ENCODE measurements at places on chromosomes 2 and 18.
A peak's percentile ranks its signal among the peaks of the same experiment; 100 is the strongest.

DNA sequence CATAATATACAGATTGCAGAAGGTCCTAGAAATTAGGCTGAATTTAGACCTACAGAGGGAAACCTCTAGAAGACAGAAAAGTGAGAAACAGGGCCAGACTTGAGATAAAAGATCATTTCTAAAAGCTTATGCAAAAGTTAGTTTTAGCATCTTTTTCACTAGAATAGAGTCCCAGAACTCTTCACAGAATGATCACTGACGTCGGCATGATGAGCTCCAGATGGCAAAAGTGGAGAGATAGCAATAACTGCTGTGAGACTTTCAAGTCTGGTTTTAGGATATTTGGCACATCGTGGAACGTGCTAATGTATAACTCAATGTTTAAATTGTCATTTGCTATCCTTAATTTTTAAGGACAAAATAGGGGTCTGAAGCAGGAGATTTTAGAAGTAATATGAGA lies 1050.7 kb upstream of the CELF4 start:
- no peak for DNase-seq

GRCh38 chr2:117679952-117680351 lies 134.5 kb upstream of the DDX18 start:
- no peak for DNase-seq

GRCh38 chr2:29532436-29532835 lies 388.9 kb downstream of the ALK start:
- no peak for DNase-seq

DNA sequence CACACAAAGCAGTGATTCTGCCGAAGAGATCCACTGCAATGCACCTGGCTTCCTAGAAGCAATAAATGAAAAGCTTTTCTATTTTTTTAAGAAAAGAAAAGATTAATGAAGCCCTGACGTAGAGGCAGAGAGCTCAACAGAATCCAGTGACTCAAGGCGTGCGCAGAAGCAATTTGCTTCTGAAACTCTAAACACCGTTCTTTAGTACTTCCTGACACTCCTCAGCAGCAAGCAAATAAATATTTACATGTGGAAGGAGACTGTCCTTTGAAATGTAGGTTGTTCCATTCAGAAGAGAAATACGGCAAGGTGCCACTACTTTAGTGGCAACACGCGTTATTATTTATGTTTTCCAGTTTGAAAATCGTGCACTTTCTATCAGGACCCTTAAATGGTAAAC lies 126.2 kb upstream of the ZNF516 start:
- no peak for DNase-seq

GRCh38 chr18:42082415-42083234 lies 127.6 kb downstream of the PIK3C3 start:
- no peak for DNase-seq

- no peak for DNase-seq
These were observed 35.7 kb downstream of the ACVR1C start for GRCh38 chr2:157592948-157593347.

- DNase-seq: no peak
These were observed 853 bp downstream of the LANCL1 start for GRCh38 chr2:210475706-210476105.

DNA sequence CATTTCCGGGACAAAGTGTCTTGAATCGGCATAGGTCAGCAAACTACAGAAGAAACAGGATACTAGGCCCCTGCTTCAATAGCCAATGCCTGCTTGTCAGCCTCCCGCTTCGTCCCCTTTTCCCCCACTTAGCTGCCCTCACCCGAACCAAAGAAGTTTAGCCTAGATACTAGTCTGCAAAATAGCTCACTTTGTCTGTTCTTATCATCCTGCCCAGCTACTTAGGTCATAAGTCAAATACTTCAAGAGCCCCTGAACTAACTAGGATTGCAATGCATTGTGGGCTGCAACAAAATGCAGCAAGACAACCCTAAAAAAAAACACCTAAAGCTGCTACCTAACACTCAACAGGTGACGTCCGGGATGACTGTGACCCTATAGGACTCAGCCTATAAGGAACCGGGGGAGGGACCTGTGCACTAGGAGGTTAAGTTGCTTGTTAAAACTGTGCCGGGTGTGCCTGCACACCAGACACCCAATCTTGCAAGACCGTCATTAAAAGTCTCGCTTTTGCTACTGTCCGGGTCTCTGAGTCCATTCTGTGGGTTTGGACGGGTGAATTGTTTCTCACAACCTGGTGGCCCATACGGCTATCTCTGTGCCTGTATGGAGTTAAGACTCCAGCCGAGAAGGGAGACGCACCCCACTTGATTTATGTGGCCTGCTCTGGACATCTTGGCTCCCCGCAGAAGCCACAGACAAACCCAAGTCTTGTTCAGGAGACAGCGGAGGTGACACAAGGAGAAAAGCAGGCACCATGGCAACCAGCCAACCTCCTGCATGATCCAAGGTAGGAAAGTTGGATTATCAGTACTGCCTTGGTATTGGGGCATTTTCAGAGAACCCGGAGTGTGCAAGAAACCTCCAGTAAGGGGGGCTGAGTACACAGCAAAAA lies 105.9 kb downstream of the HIBCH start:
- DNase-seq: no peak

DNA sequence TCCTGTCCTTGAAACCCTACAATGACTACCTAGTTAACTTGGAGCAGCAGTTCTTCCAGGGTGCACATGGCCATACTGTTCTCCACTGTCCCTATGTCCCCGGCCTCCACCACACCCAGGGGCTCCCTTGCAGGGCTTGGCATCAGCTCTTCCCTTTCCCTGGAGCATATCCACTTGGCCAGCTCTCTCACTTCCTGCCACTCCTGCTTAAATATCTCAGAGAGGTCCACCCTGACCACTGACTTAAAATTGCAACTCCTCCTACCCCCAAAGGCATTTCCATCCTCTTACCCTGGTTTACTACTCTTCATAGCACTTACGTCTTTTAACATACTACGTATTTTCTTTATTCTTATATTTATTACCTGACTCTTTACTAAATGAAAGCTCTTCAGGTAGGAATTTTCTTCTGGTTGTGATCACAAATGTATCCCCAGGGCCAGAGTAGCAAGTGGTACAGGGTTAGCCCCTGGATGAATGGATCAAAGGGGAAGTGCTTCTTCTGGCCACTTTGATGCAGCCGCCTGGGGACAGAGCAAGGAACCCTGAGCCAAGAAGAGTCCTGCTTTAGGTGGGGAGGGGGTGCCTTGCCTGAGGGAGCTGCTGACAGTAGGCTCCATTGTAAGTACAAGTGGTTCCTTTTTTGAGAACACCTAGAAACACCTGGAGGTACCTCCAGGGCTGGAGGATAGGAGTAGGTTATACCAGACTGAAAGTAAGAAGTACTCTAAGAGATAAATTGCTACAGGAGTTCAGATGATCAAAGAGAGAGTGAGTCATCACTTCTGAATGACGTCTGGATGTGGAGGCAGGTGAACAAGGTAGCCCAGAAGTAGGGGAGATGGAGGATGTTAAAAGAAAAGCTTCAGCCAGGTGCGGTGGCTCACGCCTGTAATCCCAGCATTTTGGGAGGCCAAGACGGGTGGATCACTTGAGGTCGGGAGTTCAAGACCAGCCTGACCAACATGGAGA lies 82.2 kb downstream of the SOCS6 start:
- no peak for DNase-seq

DNA sequence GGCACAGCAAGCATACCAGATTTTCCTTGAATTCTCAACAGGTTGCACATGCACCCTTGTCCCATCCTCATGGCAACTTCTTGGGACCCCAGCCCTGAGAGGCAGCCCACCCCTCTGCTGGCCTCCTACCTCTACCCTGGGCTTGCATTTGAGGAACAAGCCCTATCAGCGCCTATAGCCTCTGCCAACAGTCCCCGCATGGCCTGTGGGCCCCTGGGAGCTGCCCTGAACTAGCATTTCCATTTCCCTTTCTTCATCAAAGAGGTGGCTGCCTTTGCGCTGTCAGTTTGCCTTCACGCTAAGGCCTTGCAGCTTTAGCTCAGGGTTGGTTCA lies 5.4 kb upstream of the ZAP70 start:
- no peak for DNase-seq

DNA sequence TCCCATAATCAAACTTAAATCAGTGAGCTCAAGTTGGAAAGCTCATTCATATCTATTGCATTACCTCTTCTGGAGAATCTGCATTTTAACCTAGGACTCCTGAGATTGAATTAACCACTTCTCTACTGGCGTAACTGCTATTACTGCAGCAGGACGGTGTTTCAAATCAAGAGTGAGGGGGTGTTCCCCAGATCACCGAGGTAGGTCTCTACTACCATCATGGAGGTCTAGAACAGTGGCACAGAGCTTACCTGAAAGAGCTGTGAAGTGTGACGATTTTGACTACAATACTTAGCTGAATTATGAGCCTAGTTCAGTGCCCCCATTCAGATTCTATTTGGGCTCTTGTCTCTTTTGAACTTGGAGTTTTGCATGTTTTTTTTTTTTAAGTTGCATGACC lies 119.5 kb downstream of the POLE4 start:
- DNase-seq: no peak

GRCh38 chr2:216555274-216555673 lies 56.6 kb downstream of the RPL37A start:
- no peak for DNase-seq

DNA sequence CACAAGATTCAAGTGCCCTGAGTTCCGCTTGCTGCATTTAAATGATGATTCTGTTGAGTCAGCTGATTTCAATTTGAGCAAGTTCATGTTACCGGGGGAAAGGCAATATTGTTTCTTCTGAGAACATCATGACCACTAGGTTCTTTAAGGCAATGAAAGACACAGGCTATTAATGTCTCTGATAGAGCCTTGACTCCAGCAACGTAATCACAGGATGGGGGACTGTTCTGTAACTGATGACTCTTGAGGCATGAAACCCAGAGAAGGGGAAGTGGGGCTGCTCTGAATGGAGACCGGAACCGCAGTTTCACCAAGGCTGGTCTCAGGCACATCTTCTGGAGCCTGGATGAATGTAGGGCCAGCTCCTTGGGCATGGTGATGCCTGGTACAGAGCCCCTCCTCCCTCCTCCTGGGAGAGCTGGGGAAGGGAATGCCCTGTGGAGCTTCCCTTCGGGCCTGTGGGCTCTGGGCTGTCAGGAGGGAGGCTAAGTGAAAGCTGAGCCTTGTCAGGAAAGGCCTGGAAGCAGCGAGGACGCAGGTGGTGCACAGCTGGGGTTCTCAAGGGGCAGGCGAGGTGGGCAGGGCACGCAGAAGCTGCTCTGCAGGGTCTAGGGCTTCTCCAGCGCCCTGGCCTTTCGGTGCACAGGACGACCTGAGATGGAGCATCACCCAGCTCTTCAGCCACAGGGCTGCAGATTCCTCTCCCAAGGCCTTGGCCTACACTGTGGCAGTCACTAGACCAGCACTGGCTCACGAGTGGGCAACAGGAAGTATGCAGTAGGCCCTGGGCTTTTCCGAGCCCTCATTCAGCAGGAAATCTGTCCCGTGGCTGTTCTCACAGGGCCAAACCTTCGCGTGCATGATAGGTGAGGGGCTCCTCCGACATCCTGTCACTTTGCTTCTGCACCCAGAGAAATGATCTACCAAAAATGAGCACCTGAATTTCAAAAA lies 36.6 kb upstream of the PRLH start:
- peak; percentile 17 for DNase-seq

DNA sequence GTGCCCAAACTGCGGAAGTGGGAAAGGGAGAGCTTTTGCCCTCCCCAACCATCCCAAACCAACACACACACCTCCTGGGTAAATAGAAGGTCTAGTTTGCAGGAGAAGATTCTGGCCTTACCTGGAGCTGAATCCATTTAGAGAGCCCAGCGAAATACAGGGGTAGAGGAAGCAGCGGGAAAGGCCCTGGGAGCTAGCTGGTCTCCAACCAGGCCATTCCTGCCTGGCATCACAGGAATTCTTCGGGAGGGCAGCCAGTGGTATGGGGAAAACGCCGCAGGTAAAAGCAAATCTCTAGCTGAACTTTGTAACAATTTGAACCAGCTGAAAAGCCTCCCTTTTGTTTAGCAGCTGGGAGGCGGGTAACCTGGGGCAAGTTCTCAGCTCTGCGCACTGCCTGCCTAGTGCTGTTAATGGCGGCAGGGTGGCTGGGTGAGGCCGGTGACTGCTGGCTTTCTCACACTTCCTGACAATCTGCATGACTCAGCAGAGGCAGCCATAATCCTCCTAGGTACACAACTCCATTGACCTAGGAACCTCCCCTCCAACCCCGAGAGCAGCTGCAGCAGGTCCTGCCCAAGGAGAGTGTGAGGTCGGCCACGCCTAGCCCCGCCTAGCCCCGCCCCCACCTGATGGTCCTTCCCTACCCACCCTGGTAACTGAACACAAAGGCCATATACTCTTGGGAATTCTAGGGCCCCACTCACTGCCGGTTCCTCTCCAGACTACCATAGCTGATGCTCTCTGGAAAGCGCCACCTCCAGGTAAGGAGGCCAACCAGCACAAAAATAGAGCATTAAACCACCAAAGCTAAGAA lies 483.8 kb upstream of the REG3G start:
- no peak for DNase-seq

DNA sequence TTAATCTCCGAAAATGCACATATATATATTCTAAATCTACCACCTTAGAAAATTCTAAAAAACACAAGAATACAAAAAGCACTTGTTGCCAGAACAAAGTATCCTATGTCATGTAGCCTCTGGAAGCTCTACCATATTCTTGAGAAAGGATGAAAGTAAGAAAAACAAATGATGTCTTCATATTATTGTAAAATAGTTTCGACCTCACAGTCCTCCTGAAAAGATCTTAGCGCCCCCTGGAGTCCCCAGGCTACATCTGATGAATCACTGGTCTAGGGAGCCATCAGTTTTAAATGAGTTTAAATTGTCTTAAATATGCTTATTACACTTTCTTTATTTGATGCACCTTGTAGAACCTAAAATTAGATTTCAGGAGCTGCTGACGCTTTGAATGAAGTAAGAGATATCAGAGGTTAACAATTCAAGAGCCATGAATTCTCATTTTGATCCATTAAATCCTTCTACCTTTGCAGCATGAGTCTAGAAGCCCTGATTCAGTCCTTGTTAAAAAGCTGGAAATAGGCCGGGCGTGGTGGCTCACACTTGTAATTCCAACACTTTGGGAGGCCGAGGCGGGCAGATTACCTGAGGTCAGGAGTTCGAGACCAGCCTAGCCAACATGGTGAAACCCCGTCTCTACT lies 138.8 kb downstream of the MCFD2 start:
- peak; percentile 20 for DNase-seq

- DNase-seq: no peak
These were observed 767 bp downstream of the RHOB start for GRCh38 chr2:20447437-20448245.

GRCh38 chr2:86577817-86578456 lies 14.7 kb upstream of the CHMP3 start:
- no peak for DNase-seq

DNA sequence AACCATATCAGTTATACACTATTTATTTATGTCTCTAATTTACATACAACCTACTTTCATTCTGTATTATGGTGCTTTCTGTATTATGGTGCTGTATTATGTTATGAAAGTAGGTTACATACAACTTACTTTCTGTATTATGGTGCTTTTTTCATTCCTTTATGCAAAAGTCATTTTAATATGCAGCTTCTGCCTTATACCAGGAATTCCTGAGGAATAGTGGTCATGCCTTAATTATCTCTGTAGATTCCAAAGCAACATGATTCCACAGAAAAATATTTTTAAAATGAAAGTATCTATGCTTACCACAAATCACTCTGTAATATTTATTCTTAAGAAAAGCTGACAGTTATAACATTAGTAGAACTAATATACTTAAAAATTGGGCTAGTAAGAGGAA lies 922.0 kb upstream of the NRXN1 start:
- no peak for DNase-seq

Data from CD4-positive, alpha-beta T cell treated with Interleukin-1 beta for 1 hour (primary cell).